ENCODE measurements at places on chromosomes 11 and 22.

DNA sequence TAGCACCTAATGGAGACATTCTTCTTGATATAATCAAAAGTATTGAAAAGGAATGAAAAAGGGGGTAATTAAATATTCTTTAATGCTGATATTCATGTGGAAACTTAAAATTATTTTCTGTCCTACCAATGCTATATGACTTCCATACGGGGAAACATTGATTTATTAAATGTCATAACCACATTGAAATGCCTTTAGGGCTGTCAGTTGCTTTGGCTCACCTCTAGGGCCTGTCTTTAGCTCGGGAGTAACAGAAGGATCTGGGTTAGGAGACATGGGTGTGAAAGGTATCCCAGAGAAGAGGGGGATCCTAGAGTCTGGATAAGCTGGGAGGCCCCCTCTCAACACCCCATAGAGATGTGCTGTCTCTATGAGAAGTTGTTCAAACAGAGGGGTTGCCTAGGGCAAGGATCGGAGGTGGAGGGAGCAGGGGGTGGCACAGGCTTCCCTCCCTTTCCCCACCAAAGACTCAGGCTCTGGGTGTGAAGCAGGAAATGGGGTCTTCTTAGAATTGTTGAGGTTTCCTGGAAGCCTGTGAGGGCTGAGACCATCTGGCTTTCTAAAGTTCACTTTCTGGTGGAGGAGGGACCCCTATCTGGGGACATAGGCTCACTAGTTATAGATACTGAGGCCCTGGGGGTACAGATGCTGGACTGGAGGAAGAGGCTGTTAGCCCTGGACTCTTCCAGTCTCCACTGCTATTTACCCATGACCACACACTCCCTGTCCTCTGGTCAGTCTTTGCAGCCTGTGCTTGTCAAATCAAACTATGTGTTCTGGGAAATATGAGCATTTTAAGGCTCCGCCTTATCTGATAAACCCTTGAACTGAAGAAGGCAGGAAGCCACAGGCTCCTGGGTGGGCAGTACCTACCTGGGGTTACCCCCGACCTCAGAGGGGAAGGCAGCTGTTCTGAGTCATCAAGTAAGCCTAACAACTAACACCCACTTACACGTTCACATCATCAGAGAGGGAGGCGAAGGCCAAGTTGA is 55.8 kb upstream of the RRAS2 start:
- DNase-seq = no peak

- DNase-seq = no peak
Observed at GRCh38 chr11:126978165-126978564, 22.4 kb downstream of the KIRREL3 start.

- DNase-seq = no peak
Observed at GRCh38 chr11:107218123-107219013, 200.1 kb upstream of the GUCY1A2 start.

GRCh38 chr11:19398772-19399527 is 158.2 kb upstream of the E2F8 start:
- DNase-seq = peak; percentile 59

DNA sequence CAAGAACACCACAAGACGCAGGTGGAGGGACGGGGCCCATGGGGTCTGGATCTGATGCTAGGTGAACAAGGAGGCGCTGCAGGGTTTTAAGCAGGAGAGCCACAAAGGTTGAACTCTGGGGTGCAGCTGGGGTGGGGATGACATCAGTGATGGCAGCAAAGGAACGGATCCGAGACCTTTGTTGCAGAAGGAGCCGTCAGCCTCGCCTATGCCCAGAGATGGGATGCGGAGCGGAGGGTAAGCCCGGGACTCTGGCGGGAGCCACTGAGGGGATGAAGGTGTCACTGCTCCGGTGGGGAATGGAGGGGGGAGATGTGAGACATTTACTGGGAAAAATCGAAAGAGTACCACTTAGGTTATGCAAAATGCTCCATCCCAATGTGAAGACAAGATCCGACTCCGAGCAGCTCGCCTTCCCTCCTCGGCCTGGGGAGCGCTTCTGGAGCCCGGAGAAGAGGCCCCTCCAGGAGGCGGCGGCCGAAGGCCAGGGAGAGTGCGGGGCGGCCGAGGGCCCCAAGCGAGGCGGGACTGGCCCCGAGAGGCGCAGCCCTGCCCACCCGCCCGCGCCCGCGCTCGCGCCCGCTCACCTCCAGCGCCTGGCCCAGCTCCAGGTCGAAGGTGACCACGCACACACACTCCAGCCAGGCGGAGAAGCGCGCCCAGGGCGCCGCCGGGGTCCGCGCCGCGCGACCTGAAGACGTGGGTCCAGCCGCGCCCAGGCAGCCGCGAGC is 422 bp downstream of the DENND6B start:
- no peak for DNase-seq

DNA sequence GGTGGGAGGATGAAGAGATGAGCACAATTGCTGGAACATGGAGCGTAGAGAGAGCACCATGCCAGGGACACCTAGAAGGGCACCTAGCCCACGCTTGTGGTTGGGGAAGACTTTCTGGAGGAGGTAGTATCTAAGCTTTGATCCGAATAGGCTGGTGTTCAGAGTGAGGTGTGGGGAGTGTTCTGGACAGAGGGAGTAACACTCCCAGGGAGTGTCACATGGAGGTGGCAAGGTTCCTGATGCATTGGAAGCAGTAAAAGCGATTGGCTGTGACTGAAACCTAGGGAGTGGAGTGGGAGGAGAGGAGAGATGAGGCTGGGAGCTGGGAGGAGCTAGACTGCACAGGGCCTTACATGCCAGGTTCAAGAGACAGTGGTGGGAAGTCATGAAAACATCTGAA is 188.0 kb upstream of the NCAM1 start:
- no peak for DNase-seq

- no peak for DNase-seq
Observed at GRCh38 chr22:38513063-38513462, 7.0 kb upstream of the DDX17 start.

DNA sequence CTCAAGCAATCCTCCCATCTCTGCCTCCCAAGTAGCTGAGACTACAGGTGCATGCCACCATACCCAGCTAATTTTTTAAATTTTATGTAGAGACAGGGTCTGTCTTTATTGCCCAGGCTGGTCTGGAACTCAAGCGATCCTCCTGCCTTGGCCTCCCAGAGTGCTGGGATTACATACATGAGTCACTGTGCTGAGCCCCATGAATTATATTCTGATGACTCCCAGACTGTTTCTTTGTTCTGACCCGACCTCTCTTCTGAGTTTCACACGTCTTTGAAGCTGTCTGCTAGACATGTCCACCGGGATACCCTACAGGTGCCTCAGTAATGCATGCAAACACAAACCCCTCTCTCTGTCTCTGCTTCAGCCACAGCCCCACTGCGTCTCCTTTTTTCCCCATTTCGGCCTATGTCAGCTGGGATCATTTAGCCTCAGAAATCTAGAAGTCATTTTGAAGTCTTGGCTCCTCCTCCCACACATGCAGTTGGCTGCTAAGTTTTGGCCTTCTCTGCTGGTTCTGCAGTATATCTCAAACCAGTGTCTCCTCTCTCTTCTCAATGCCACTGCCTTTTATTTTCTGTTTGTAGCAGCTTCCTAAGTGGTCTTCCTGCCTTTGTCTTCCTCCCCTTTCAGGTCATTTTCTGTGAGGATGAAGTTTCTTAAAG is 4.8 kb downstream of the VPS26B start:
- peak; percentile 15 for DNase-seq

- DNase-seq = no peak
Observed at GRCh38 chr11:2578929-2579270, 120.9 kb downstream of the KCNQ1OT1 start.

GRCh38 chr11:21630934-21631478 is 561.9 kb upstream of the ANO5 start:
- DNase-seq = no peak

DNA sequence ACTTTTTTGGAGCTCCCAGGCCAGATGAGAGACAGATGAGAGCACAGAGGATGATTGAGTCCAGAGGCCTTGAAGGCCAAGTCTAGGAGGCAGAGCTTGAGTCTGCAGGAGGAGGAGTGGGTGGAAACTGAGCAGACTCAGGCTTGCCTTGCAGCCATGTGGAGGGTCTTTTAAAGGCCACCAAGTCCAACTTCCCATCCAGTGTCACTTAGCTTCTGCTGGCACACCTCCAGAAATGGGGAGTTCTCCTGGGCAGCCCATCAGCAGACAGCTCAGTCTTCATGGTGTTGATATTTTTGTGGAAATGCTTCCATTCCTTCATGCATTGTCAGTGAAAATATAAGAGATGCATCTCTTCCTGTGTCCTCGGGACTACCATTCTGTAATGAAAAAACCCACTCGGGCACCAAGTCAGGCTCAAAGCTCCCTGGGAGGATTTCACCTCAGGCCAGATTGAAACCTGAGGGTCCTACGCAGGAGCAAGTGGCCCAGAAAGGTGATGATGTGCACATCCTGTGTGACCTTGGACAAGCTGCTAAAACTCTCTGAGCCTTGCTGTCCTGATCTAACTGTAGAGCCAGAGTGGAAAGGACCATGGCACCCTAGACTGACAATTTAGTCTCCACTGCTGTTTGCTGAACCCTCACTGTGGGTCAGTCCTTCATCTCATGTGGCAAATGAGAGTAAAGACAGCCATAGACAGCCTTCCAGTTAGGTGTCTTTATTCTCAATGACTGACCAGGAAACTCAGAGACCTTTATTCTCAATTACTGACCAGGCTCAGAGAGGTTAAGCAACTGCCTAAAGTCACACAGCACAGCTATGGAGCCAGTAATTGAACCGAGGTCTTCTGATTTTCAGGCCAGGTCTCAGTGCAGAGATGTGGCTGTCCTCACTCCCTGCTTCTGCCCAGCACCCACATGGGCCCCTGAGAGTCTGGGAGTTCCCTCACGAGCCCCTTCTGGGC is 2.9 kb upstream of the LRRC32 start:
- DNase-seq = no peak

DNA sequence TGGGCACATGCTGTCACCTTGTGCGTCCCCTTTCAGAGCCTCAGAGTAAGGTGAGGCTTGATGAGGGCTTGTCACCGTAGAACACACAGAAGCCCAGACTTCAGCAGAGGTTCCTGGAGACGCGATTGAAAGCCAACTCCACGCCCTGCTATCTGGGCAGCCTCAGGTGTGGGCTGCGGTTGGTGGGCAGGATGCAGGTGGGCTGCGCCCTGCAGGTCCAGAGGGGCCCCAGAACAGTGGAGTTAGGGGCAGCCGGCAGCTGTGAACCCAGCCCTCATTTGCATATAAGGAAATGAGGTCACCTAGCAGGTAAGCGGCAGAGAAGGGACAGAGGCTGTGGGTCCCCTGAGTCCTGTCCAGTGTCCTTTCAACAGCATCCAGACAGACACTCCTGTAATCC is 15.4 kb downstream of the PHLDA2 start:
- no peak for DNase-seq

- no peak for DNase-seq
Observed at GRCh38 chr11:26904132-26904531, 89.8 kb upstream of the FIBIN start.

- DNase-seq = no peak
Observed at GRCh38 chr11:126063507-126063852, 814 bp upstream of the CDON start.

DNA sequence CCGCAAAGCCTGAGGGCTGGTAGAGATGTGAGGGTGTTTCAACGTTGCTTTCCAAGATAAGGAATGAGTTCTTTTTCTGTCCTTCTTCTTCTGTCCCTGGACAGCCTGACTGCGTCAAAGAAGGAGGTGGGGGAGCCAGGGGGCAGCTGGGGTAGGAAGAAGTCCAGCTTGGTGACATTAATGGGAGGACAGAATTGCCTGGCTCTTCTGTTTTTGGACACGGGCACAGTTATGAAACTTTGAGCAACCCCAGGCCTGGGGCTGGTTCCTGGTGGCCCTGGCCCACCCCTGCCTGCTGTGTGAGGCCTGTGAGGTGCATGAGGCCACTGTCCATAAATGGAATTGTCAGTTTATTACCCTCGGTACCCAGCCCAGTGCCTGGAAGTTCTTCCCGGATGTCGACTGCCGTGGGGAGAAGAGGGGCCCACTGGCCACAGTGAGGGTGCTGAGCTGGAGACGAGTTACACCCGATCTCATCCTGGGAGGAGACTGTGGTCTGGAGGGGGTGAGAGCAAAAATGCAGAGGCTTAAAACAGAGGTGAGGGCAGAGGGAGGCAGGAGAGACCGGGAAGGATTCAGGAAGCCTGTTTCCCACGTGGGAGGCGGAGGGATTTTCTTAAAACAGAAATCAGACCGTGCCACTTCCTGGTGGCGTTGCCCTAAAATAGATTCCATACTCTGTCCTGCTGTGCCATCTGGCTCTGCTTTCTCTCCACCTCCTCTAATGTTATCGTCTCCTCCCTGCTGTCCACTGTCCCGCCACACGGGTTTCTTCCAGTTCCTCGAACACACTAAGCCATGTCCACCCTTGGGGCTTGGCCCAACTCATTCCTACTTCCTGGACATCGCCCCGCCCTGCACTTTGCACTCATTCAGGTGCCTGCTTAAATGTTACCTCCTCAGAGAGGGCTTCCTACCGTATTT is 59.7 kb upstream of the RASD2 start:
- DNase-seq = peak; percentile 29

- no peak for DNase-seq
Observed at GRCh38 chr11:17801166-17801565, 66.6 kb downstream of the KCNC1 start.

DNA sequence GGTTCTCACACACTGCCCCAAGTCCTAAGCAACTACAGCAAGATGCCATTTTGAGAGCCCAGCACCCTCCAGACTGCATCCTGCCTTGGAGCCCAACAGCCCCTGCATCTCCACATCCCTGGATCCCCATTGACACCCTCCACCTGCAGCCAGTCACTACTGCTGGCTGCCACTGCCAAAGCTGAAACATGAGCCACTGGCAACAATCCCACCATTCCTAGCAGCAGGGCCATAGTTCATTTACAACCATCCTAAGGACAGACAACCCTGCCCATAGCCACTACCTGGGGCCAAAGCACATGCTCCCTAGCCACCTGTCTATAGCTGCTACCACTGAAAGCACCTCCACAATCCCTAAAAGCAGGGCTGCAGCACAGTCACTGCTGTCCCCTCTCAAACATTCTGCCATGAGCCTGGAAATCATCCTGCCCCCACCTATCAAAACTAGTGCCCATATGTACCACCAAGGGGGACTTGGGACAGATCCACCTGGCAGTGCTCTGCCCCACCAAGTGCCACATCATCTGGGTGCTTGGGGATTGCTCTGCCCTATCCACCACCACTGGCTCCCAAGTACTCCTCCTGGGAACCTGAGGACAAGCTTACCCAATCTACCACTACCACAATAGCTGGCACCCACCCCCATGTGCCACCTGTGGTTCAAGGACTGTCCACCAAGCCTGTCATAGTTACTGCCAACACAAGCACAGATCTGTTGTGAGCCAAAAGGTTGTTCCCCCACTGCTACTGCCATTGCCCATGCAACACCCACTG is 138.8 kb upstream of the SOX6 start:
- no peak for DNase-seq

- DNase-seq = no peak
Observed at GRCh38 chr11:134365011-134365925, 33.5 kb downstream of the GLB1L2 start.

GRCh38 chr22:26890870-26891269 is 233.5 kb downstream of the MIAT start:
- no peak for DNase-seq

DNA sequence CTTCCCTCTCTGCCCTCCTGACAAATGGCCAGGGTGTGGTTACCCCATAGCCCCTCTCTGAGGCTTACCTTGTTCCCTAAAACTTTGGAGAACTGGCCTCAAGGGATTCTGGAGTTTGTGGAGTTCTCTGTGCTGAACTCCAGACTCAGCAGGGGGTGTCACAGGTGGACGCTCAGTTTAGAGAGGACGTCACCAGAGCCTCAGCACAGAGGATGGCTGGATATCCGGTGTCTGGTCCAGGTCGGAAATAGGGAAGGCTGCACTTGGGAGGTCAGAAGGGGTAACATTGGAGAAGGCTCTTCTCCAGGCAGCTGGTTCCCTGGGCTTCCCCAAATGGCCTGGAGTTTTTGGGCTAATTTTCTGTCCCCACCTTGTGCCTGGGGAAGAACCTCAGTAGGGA is 64.2 kb downstream of the ADAMTS15 start:
- no peak for DNase-seq

GRCh38 chr11:44601471-44602370 is 36.3 kb downstream of the CD82 start:
- DNase-seq = no peak
